ENCODE measurements at places on chromosomes 7 and 10.

DNA sequence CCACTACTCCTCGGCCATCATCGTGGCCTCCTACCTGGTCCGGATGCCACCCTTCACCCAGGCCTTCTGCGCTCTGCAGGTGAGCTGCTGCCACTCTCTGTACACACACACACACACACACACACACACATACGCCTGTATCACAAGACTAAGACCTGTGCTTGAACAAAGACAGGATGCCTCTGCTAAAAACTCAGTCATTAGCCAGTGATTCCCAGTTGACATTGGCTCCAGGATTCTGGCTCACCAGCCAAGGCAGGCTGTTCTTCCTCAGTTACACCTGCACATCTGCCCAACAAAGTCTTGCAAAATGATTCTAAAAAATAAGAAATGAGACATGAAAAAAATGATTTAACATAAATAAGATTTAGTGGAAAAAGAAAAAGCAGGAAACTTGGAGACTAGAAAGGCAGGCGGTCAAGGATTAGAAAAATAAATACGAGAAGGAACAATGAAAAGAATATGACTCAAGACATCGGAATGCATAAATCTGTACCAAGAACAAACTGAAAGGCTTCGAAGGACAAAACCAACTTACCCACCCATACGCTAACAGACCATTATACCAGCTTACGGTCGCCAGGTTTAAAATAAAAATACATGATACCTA, 7.4 kb upstream of the LRRC18 start:
- DNase-seq, result no peak

DNA sequence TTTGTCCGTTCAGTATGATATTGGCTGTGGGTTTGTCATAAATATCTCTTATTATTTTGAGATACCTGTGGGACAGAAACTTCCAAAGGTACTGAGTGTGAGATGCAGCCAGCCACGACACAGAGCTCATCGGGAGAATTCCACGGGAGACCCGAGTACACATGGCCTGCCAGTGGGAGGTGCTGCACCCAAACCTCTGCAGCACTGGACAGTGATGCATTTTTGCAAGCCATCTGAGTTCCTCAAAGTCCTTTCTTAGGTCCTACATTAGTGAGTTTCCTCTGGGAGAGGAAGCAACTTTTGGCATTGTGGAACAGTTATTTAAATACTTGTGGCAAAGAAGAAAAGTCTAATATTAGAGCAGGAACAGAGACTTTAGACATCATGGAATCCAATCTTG, 77.5 kb downstream of the ARID5B start:
- no peak for DNase-seq

DNA sequence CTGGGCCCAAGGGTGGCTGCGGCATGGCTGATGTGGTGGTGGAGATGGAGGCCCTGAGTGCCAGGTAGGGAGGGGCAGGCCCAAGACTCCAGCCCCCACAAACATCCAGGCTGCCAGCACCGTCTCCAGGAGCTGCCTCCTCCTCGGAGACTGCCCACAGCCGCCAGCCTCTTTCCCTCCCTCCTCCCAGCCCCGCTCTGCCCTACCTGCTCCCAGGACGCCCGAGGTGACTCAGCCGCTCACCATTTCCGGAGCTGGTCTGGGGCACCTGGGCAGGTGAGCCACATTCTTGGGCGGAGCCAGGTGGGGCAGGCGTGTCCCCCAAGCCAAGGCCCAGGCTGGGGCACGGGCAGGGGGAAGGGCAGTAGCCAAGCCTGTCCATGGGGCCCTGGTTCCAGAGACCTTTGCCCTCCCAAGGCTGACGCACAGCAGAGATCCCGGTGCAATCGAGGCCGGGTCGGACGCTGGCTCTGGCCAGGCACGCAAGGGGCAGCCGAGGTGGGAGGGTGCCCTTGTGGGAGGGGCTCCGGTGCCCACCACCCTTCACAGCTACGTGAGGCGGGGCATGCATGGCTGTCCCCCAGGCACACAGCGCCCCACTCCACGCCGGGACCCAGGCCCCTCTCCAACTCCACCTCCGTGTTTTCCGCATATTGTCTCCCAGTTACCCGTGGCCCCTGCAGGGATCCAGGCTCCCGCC, 8.8 kb downstream of the ADAP1 start:
- no peak for DNase-seq

DNA sequence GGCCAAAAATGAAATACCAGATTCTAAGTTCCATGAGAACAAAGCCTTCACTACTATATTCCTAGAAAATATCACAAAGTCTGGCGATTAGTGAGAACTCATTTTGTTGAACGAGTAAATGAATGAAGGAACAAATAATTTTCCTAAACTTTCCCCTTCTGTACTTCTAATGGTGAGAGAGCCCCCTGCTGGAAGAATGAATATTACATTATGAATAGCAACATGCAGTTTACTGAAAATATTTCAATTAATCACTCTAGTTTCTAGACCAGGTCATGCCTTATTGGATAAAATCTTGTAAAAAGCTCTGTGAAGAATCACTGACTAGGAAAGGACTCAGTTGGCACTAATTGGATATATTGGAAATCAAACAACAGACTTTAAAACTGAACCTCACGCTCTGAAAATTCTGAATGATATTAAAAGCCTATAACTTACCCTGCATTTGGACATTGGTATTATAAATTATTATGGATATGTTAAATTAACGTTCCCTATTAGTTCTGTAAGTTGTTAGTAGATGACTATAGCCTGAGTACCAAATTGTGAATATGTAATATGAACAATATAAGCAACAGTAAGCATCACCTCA, 32.4 kb upstream of the MTPN start:
- no peak for DNase-seq

- no peak for DNase-seq
Observed at GRCh38 chr7:147857152-147858140, 733.1 kb upstream of the C7orf33 start.

GRCh38 chr7:112782498-112782897, 7.7 kb downstream of the TMEM168 start:
- DNase-seq, result no peak

DNA sequence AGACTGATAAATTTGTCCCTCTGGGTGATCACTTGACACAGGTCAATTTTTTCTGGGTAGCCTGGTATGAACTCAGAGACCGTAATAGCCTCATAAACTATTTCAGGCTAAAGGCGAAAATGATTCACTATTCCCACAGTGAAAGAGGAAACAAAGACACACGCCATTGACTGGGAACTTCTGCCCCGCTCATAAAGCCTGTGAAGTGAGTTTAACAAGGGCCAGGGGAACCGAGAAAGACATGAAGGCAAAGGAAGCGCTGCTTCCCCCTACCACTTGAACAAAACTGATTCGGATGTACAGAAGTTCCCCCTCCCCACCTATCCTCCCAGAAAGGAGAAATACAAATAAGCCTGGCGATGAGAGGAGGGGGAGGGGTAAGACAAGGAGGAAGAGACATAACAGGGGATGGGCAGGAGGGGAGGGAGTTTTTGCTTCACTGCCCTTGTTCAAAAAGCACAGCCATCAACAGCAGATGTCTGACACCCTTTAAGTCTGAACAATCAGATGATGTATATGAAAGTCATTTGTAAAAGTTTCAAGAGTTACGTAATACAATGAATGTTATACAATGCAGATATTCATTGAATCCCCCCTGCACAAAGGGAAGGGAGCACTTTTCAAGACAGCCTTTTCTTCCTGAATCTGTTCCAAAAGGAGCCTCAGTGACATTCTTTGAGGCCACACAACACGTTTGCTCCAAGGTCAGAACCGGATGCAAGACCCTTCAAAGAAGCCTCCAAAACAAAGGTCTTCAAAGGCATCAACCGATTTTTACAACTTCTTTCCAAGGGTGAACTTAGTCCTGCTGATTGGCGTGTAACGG, 734 bp downstream of the ABCB4 start:
- no peak for DNase-seq

- no peak for DNase-seq
Observed at GRCh38 chr7:12403287-12404181, at the start of gene VWDE. Gene VWDE, minus strand, starts transcription at chr7:12403865. Its CDS starts 149 bp downstream, at chr7:12403716.

DNA sequence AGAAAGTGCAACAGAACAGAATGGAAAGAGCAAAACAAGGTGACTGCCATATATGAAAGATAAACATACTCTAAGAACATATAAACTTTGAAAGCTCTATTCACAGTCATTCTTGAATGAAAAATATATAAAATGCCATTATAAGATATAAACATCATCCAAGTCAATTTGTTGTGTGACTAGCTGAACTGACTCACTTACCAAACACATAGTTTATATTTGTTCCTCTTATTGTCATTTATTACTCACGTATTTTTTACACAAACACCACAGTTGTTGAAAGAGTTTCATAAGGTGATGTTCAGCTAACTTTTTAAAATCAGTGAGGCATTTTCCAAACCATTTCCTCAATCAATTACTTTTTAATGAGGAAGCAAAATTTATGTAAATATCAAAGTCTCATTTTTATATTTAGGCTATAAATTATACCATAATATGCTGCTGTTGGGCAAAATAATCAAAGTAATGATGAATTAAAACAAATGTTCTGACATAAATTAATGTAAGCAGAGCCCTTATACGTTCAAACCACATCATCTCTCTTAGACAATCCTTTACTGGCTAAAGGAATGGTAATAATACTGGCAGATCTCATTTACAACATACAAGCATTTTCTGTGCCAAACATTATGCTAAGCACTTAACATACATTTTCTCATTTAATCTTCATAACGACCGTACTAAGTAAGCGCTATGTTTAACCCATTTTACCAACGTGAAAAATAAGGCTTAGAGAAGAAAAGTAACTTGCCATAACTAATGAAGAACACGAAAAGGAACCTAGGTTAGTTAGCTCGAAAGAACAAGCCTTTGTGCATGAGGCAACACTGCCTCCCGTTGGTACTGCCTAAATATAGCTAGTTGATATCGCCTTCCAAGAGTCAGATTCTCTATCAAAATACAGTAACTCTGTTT, 7.3 kb downstream of the LRRN3 start:
- DNase-seq, result no peak

DNA sequence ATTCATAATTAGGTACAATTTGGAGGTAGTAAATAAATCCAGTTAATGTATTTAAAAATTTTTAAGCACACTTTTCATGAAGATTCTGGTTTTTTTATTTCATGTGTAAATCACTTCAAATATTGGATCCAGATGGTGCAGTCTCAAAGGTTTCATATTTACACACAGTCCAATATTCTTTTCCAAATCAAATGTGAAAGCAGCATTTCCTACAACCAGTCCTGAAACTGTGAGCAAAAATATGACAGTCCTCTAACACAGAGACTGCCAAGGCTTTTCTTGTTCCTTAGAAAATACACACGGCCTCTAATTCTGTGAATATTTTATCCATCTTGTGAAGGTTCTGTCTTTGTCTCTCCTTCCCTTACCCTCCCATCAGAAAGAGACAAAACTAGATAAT, 645.9 kb downstream of the ARL4A start:
- no peak for DNase-seq

DNA sequence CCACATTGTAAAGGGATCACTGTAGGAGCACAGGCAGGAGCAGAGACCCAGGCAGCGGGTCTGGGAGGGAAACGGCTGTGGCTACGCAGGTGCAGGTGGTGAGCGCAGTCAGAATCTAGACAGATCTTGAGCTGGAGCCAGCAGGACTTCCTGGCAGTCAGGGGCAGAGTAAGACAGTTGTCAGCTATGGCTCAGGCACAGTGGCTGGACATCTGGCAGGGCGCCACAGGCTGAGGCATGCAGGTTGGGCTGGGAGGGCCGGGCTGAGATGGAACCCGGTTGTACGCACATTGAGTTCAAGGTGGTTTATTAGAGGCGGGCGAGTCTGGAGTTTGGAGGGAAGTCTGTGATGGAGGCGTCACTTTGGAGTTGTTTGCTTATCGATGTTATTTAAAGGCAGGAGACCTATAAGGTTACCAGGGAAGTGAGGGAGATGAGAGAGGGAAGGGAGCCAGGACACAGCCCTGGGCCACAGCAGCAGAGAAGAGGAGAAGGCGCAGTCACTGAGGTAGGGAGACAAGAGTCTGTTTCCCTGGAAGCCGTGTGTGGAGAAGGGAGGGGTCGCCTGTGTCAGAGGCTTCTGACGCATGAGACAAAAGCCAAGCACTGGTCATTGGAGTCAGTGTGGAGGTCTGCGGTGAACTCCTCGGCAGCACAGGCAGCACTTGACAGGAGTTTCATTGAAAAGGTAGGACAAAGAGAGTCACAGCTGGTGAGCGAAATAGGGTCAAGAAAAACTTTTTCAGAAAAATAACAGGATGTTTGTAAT, 73.8 kb downstream of the LANCL2 start:
- no peak for DNase-seq

Data from activated CD4-positive, CD25-positive, alpha-beta regulatory T cell treated with anti-CD3 and anti-CD28 coated beads, Interleukin-2, amount 50 U/mL, for 72 hours (primary cell).